ENCODE measurements at places on chromosomes 5 and 9.

- no peak for DNase-seq
Measured at GRCh38 chr9:127543221-127543620, 68.9 kb upstream of the STXBP1 start.

- DNase-seq: no peak
Measured at GRCh38 chr9:125913551-125913950, 166.4 kb downstream of the PBX3 start.

- DNase-seq: no peak
Measured at GRCh38 chr5:73619606-73620333, 6.2 kb upstream of the ARHGEF28 start.

- peak; percentile 19 for DNase-seq
Measured at GRCh38 chr9:99465231-99465907, 243.3 kb downstream of the SEC61B start.

DNA sequence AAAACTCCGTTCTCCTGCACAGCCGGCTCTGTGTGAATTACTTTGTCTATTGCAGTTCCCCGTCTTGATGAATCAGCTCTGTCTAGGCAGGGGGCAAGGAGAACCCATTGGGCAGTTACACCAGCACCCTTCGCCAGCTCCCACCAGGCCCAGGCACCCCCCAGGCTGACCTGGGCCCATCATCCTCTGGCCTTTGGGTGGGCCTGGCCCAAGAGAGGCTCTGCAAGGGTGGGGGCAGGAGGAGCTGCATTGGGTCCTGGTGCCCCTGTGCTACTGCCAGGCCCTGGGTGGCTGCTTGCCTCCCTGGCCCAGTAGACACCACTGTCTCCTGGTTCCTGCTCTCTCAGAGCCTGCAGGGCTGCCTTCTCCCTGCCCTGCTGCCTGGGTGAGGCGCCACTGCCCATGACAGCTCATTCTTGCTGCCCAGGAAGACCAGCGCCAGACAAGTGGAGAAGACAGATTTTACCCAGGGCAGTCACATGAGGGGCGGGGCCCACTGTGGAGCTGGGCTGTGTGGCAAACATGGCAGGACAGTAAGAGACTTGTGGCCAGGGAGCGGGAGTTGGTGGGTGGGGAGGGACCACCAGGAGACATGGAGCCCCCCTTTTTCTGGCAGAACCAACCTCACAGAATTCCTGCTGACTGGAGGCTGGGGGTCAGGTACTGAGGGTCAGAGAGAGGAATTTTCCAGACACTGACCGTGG is 67.2 kb downstream of the MRPL36 start:
- DNase-seq: no peak
